NCI-H524 treated with DMSO at 0.1 percent for 48 hours (cell line): ENCODE measurements at places on chromosomes 6 and 20.

DNA sequence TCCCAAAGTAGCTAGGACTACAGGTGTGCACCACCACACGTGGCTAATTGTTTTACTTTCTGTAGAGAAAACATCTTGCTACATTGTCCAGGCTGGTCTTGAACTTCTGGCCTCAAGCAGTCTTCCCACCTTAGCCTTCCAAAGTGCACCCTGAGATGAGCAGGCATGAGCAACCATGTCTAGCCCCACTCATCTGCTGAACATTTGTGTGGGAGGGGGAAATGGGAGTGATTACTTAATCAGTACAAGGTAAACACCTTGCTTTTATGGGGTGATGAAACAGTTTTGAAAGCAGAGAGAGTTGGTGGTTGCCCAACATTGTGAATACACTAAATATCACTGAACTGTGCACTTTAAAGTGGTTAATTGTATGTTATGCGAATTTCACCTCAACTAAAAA lies 5.3 kb downstream of the APMAP start:
- DNase-seq = no peak

DNA sequence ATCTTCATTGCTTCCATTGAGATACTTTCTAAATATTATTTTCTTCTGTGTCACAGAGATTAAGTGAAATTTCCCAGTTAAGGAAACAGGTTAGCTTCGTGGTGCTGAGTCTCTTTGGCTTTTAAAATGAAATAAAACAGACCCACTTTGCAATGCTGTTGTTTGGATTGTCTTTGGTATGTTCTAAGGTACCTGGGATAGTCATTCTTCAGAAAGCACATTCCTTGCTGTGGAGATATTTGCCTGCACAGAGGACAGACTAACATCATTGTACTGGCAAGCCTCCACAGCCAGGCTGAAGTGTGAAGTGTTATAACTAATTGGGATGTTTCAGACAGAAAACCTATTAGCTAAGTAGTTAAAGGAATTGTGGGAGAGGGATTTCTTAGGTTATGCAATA lies 148.8 kb upstream of the EPHA7 start:
- DNase-seq = no peak

GRCh38 chr6:135985471-135985870 lies 134.0 kb downstream of the PDE7B start:
- DNase-seq = no peak

- no peak for DNase-seq
Observed at GRCh38 chr20:50866831-50867230, 64.4 kb downstream of the ADNP start.

GRCh38 chr20:46523108-46523507 lies 9.7 kb upstream of the ZNF334 start:
- no peak for DNase-seq

- no peak for DNase-seq
Observed at GRCh38 chr6:159691133-159691962, 1.7 kb downstream of the SOD2 start.

GRCh38 chr20:5770987-5771318 lies 20.8 kb downstream of the SHLD1 start:
- no peak for DNase-seq

DNA sequence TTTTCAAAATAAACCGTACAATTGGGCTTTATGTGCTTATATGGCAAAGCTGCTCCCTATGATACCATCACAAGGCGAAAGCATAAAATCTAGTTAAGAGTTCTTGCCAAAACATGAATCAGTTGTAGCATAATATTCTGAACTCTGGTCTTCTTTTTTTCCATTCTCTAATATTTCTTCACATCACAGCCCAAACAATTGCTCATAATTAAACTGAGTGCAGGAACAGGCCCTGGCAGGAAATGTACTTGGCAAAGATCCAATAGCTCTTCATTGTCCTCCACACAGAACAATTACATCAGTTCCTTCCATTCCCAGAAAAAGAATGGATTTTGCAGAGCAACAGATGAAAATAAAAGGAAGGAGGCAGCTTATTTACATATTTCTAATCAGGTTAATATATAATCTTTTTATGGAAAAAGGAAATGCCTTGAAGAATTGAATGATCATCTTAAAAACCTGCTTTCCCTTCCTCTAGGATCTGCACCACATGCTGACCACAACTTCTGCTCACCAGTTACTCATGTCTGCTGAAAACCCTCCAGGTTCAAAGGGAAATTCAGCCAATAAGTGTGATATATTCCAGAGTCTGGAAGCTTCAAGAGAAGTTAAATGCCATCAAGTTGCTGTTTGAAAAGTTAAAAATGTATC lies 123.3 kb upstream of the COL21A1 start:
- DNase-seq = no peak

- no peak for DNase-seq
Observed at GRCh38 chr6:53065266-53066076, at the start of gene FBXO9. TSS of gene FBXO9 (plus strand) at chr6:53065404. CDS start at chr6:53065790, 386 bp downstream.

DNA sequence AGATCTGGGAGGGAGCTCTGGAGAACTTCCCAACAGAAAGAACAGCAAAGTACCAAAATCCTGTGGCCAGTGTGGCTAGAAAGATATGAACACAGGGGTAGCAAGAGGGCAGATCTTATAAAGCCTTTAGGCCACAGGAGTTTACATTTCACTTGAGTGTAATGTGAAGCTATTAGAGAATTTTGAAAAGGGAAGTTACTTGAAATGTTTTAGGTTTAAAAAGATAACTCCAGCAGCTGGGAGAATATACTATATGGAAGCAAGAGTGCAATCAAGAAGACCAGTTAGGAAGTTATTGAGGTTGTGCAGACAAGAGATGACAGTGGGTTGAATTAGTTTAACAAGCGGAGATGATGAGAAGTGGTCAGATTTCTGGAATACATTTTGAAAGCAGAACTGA lies 7.9 kb downstream of the SUPT3H start:
- no peak for DNase-seq

DNA sequence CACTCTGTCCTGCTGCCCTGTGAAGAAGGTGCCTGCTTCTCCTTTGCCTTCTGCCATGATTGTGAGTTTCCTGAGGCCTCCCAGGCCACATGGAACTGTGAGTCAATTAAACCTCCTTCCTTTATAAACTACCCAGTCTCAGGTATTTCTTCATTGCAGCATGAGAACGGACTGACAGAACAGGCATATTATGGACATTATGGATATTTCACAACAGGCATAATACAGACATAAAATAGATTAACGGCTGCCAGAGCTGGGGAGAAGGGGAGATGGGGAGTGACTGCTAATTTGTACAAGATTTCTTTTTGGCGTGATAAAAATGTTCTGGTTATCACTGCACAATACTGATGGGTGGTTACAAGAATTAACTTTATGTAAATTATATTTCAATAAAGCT lies 29.4 kb downstream of the TRPC4AP start:
- no peak for DNase-seq

DNA sequence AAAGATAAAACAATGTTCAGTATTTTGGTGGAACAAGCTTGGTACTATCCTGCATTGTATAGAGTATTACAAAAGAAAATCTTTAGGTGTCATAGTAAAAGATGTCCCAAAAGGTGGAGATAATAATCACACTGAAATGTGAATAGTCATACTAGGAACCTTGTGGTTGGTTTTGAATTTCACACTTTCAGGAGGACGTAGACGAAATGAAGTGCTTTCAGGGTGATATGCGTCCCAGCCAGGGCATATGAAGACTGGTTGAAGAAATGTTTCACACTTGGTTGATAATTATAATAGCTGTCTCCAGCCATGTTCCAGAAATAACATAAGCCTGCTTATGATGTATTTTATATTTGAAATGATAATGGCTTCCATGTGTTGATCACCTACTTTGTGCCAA lies 60.4 kb downstream of the SCAND1 start:
- DNase-seq = no peak

GRCh38 chr20:25120457-25120856 lies 38.5 kb upstream of the VSX1 start:
- no peak for DNase-seq

GRCh38 chr6:30542404-30542725 lies 13.9 kb downstream of the GNL1 start:
- no peak for DNase-seq

DNA sequence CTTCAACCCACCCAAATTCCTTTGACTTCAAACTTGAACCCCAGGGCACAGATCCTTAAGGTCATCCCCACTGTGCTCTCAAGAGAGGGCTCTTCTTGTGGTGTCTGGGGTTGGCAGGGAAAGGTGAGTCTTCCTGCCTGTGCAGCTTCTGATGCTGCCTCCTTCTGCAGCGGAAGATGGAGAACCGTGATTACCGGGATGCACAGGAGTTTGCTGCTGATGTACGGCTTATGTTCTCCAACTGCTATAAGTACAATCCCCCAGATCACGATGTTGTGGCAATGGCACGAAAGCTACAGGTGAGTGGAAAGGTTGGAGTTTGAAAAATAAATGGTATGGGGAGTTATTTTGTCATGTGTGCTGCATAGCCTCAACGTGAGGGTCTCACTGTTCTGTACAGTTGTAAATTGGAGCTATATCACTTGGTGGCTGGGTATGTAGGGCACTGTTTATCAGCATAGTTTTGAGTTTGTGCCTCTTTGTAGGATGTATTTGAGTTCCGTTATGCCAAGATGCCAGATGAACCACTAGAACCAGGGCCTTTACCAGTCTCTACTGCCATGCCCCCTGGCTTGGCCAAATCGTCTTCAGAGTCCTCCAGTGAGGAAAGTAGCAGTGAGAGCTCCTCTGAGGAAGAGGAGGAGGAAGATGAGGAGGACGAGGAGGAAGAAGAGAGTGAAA lies 9.0 kb downstream of the BRD2 start:
- no peak for DNase-seq

- DNase-seq = no peak
Observed at GRCh38 chr20:50582092-50582491, 71.9 kb downstream of the PTPN1 start.

DNA sequence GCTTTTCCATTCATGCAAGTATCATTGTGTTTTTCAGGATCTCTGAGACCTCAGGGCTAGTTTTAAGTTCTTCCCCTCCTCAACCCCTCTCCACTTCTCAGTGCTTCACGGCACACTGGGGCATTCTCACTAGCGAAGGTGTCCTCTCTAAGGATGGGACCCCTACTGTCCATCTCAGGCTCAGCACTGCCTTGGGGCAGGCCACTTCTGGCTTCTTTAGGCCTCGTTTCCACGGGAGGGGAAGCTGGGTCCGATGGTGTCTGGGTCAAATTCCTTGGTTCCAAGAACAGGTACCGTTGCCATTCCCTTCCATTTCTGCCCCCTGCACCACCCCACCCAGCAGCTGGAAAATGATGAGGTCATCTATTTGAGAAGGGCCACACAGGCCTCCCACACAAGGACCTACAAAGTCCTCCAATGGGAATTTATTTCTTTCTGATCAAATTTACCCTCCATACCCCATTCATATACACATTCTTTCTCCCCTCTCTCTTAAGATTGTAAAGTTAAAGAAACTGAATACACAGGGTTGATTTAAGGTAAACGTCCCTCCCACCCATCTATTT lies 17.2 kb downstream of the GNAS start:
- DNase-seq = no peak

GRCh38 chr6:151916075-151916474 lies 108.6 kb downstream of the ESR1 start:
- DNase-seq = no peak

DNA sequence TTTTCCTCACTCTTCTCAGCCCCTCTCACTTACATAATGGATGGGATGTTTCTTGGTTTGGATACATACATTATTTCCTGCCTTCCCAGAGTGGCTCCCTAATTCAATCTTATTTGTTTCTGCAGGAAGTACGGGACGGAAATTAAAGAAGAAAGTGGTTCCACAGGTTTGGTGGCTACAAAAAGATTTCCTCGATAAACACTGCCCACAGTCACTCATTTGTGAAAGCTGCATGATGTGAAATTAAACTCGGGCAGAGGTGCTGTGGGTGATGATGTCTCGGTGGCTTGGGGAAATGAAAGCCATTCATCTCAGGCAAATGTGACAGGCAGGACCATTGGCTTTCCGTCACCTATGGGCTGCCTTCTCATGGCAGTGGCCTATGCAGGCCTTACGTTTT lies 119.5 kb upstream of the KCNG1 start:
- DNase-seq = no peak

- no peak for DNase-seq
Observed at GRCh38 chr6:31723245-31723979, at the start of gene MPIG6B. TSS of gene MPIG6B (plus strand) at chr6:31723373. CDS start at chr6:31723384, 11 bp downstream.

GRCh38 chr6:6769466-6769865 lies 180.9 kb downstream of the LY86 start:
- no peak for DNase-seq

- DNase-seq = no peak
Observed at GRCh38 chr6:121697921-121698320, 262.5 kb downstream of the GJA1 start.

DNA sequence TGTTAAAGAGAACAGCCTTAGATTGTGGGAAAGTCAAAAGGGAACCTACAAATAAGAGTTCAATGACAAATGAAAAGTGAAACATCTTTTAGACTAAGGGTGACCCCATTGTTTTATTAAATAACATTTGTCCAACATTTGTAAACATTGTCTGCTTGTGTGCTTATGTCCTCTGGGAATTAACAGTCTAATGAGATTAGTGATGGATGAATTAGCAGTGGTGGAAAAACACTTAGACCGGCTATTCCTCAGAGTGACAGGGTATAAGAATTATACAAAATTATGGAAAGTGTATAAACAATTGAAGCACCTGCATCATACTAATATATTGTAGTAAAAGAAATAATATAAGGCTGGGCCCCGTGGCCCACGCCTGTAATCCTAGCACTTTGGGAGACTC lies 29.3 kb upstream of the HFE start:
- peak; percentile 29 for DNase-seq

DNA sequence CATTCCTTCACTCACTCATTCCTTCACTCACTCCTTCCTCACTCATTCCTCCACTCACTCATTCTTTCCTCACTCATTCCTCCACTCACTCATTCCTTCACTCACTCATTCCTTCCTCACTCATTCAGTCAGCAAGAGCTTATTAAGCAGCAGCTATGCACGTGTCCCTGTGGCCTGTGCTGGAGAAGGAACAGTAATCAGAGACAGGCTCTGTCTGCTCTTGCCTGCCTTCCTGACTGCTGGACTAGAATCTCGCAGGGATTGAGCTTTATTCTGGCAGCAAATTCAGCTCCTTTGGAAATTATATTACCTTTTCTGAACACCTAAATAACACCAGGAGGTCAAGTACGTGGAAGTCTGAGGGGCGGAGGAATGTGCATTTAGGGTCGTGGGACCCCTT lies 138.9 kb upstream of the AGPAT4 start:
- DNase-seq = no peak

DNA sequence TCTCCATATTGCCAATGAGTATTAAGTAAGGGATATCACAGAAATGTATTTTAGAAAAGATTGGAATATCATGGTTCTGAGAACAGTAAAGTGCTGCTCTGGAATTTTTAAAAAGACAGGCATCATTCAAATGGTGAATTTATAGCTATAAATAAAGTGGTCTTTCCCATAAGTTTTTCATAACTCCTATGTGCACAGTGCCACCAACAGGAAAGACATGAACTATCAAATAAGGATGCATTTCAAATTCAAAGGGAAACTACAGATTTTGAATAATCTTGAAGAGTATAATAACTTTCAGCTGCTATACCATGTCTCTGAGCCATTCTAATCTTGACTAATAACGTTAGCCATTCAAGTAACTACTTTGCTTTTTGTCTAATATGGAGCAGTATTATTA lies 456.8 kb upstream of the GJE1 start:
- no peak for DNase-seq
